ENCODE measurements at places on chromosomes 7 and 10. TPM values are rescaled to one million over a fixed set of nuclear protein-coding genes. Genes with fewer than 3 reads are reported as not detected.

TBX20 gene
- not detected for polyA plus RNA-seq

WASHC2A gene
- 44.6 TPM for polyA plus RNA-seq

GRK5 gene
- 29.3 TPM for polyA plus RNA-seq

ADAM22 gene
- 0.33 TPM for polyA plus RNA-seq

COL13A1 gene
- 13.1 TPM for polyA plus RNA-seq

CRHR2 gene
- polyA plus RNA-seq = not detected

SEMA3D gene
- 5.7 TPM for polyA plus RNA-seq

ATAD1 gene
- polyA plus RNA-seq = 31.3 TPM

DYDC2 gene
- not detected for polyA plus RNA-seq

WDFY4 gene
- not detected for polyA plus RNA-seq

USP6NL gene
- polyA plus RNA-seq = 12.0 TPM

GDF2 gene
- not detected for polyA plus RNA-seq

SDK1 gene
- 2.2 TPM for polyA plus RNA-seq

ATP5F1C gene
- 456 TPM for polyA plus RNA-seq

LRMDA gene
- 0.12 TPM for polyA plus RNA-seq

HTR7 gene
- polyA plus RNA-seq = 1.1 TPM

HSPA12A gene
- 20.5 TPM for polyA plus RNA-seq

MEST gene
- polyA plus RNA-seq = 236 TPM

PLXDC2 gene
- 8.9 TPM for polyA plus RNA-seq

ADGRA1 gene
- polyA plus RNA-seq = not detected

CALHM1 gene
- not detected for polyA plus RNA-seq

NAT16 gene
- polyA plus RNA-seq = 0.02 TPM

CACNB2 gene
- 0.93 TPM for polyA plus RNA-seq

PDE1C gene
- 3.8 TPM for polyA plus RNA-seq

ACTR1A gene
- polyA plus RNA-seq = 164 TPM

TEX47 gene
- not detected for polyA plus RNA-seq

SSBP1 gene
- 212 TPM for polyA plus RNA-seq

OPN1SW gene
- polyA plus RNA-seq = not detected

PDGFA gene
- polyA plus RNA-seq = 2.2 TPM

UCMA gene
- not detected for polyA plus RNA-seq

ARPC1A gene
- 259 TPM for polyA plus RNA-seq

PLAC9 gene
- polyA plus RNA-seq = 14.2 TPM

ERVW-1 gene
- polyA plus RNA-seq = not detected

ANKRD30A gene
- polyA plus RNA-seq = not detected

ZNF853 gene
- polyA plus RNA-seq = 5.3 TPM

HNRNPF gene
- polyA plus RNA-seq = 178 TPM

PNLIPRP2 gene
- polyA plus RNA-seq = not detected

PTEN gene
- 68.7 TPM for polyA plus RNA-seq

CPVL gene
- not detected for polyA plus RNA-seq

NUDCD3 gene
- 77.0 TPM for polyA plus RNA-seq

All from AG04450 (cell line).